ENCODE measurements at places on chromosomes 13 and 19.

- DNase-seq: no peak
Observed at GRCh38 chr19:18768046-18768771, 22.9 kb downstream of the COMP start.

GRCh38 chr19:6039566-6040225, 61.8 kb upstream of the RANBP3 start:
- DNase-seq: no peak

DNA sequence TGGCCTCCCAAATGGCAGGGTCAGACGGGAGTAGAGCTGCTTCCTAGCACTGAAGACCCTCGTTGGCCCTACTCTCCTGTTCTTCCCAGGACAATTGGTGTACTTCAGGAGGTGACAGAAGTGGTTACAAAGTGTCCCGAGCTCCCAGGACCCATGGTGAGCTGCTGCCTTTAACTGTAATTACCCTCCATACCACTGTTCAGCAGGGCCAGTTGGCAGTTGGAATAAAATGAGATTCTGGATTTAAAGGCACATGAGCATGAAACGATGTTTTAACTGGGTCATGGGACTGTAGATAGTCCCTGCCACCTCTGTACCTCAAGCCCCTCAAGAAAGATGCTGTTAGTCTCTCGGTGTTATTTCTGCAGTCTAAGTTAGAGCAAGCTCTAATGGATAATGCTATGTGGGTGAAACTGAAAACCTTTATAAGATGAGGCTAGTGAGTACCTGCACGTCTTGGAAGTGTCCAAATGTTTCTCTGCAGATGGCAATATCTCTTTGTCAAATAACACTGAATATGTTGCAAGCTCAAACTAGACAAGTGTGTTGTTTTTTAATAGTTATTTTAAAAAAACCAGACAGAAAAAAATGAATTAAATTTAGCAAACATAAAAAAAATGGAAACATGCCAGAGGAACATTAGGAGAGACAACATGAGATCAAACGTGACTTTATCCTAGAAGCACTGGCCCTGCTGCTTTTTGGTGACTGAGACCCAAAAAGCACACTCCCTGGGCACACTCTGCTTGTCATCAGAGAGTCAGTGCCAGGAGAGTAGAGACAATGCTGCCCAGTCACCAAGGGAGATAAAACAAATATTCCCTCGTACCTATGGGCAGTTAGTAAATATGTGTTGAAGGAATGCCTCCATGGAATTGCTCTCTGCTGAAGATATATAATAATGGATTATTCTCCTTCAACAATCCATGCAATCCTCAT, 266.3 kb downstream of the LMO7 start:
- no peak for DNase-seq

- DNase-seq: no peak
Observed at GRCh38 chr19:16359964-16360363, 35.3 kb downstream of the KLF2 start.

DNA sequence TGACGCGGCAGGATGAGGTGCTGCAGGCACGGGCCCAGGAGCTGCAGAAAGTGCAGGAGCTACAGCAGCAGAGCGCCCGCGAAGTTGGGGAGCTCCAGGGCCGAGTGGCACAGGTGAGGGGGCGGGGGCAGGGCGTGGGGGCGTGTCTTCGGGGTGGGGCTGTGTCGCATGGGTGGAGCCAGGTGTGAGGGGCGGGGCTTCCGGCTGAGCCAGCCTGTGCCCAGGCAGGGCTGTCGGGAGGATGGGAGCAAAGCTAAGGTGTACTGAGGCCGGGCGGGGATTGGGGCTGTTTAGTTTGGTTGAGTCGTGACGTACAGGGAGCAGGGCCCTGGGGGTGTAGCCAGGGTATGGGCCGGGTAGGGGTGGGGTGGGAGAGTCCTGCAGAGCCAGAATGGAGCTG, 62.3 kb downstream of the KCNC3 start:
- DNase-seq: no peak

DNA sequence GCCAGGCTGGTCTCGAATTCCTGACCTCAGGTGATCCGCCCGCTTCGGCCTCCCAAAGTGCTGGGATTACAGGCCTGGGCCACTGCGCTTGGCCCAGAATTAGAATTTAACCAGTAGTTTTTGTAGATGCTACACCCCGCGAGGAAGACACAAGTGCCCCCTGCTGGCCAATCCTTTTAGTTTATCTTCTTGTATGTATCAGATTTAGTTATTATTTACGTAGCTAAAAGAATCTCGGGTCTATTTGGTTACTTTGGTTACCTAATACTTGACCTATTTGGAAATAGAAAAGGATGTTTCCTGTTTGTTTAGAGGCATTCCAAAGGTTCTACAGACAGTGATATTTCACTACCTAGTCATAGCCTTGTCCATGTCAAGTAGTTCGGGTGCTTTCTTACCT, 22.0 kb downstream of the MUC16 start:
- DNase-seq: no peak

DNA sequence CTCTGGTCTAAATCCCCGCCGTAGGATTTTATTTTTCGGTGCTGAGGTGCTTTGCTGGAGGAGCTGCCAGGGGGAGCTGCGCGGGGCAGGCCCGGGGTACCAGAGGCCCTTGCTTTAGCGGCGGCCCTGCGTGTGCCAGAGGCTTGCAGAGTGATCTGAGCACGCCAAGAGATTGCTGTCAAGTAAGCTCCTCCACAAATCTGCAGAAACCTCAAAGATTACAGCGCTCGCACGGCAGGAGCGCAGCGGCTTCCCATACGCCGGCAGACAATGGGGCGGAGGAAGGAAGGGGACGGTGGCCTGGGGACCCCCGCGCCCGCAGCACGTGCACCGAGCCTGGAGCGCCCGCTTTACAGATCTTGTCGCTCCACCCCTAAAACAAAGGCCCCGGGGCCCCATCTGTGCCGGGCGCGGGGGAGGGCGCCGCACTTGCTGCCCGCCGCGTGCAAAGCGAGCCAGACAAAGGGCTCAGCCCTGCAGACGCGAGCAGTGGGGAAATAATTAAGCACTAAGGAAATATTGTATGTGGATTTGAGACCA, 9.1 kb upstream of the C19orf12 start:
- no peak for DNase-seq

DNA sequence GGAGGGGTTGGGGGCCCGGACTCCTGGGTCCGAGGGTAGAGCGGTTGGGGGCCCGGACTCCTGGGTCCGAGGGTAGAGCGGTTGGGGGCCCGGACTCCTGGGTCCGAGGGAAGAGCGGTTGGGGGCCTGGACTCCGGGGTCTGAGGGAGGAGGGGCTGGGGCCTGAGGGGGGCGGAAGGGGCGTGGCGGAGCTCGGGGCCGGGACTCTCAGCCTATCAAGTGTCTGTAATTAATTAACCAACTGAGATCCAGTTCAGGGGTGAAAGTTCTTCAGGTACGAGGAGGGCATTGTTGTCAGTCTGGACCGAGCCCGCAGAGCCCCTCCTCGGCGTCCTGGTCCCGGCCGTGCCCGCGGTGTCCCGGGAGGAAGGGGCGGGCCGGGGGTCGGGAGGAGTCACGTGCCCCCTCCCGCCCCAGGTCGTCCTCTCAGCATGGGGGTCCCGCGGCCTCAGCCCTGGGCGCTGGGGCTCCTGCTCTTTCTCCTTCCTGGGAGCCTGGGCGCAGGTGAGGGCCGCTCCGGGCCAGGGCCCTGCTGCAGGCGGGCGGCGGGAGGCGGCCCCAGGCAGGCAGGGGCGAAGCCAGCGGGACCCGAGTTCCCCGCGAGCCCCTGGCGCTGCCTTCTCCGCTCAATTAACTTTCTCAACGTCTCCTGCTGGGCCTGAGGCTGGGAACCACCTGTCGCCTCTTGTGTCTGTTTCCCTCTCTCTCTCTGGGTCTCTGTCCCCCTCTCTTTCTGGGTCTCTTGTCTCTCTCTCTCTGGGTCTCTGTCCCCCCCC, 697 bp downstream of the FCGRT start:
- DNase-seq: peak; percentile 44

- DNase-seq: no peak
Observed at GRCh38 chr19:9667898-9668297, 7.0 kb downstream of the ZNF562 start.

GRCh38 chr19:45271735-45272108, 20.7 kb downstream of the MARK4 start:
- no peak for DNase-seq

DNA sequence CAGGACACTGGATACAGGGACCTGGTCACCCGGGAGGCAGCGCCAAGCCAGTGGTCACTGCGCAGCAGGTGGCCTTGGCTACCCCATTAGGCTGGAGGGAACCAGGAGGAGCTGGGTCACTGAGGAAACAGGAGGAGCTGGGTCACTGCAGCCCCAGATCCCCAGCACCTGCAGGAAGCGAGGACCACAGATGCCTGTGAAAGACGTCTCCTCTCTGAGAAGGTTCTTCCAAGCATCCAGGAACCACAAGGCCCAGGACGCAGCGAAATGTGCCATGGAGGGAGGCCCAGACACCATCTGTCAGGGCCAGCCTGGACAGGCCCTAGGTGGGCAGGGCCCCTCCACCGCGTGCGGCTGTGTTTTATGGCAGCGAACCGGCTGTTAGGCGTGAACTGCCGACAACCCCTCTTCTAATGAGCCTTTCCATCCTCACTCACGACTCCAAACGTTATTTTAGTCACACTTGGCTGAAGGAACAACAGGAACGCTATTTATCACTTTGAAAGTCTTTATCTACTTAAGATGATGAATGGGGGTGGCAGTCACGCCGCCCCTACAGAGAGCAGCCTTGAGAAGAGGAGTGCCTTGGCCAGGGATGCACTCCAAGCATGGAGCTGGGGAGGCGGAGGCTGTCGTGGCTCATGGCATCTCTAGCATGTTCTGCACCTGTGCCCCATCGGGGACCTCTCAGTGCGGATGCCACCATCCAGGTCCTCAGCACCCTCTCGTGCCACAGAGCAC, 53.3 kb downstream of the CEBPG start:
- peak; percentile 85 for DNase-seq

DNA sequence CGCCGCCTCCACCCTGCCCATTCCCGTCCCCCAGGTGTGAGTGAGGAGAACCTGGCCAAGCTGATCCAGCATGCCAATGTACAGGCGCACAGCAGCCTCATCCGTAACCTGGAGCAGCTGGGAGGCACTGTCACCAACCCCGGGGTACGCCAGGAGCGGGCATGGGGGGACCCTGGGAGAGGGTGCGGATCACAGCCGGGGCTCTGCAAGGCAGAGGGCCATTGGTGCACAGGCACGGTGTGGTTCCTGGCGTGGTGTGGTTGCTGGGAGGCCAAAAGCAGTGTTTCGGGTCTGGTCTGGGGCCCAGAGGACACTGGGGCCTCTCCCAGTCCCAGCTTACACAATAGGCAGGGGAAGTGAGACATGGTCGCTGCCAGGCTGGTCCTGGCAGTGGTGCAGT, 8.3 kb downstream of the STXBP2 start:
- DNase-seq: no peak

- no peak for DNase-seq
Observed at GRCh38 chr19:41575998-41576397, at the start of gene CEACAM21. TSS of gene CEACAM21 (plus strand) at chr19:41576166. CDS start at chr19:41576275, 109 bp downstream.

- DNase-seq: no peak
Observed at GRCh38 chr19:17471410-17472125, 1.2 kb downstream of the SLC27A1 start.

- peak; percentile 99 for DNase-seq
Observed at GRCh38 chr19:10835754-10836478, at the start of gene TMED1. TSS of gene TMED1 (minus strand) at chr19:10836212. CDS start at chr19:10836191, 21 bp downstream.

DNA sequence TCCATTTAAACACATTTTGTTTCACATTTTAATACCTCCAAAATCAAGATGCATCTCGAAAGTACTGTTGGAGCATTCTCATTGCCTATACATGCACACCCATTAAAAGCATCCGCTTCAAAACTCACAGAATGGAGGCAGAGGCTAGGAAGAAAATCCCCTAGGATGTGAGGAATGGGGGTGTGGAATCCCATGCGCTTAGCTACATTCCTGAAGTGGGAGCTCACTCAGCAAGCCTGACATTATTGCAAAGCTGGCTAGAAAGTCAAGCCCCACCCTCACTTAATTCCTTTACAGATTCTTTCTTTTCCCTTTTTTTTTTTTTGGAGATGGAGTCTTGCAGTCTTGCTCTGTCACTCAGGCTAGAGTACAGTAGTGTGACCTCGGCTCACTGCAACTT, 4.6 kb upstream of the FAM32A start:
- DNase-seq: peak; percentile 41

- no peak for DNase-seq
Observed at GRCh38 chr13:39557285-39557955, 45.6 kb downstream of the LHFPL6 start.

GRCh38 chr13:79915114-79915811, 425.7 kb downstream of the SPRY2 start:
- DNase-seq: no peak

GRCh38 chr13:87903553-87903952, 232.4 kb downstream of the SLITRK5 start:
- DNase-seq: no peak

All from Caki2 (cell line).